ENCODE measurements at places on chromosomes 2 and 18.

GRCh38 chr2:128284037-128284441 is 34.6 kb downstream of the HS6ST1 start:
- no peak for DNase-seq

GRCh38 chr2:120669971-120670370 is 65.7 kb upstream of the GLI2 start:
- no peak for DNase-seq

DNA sequence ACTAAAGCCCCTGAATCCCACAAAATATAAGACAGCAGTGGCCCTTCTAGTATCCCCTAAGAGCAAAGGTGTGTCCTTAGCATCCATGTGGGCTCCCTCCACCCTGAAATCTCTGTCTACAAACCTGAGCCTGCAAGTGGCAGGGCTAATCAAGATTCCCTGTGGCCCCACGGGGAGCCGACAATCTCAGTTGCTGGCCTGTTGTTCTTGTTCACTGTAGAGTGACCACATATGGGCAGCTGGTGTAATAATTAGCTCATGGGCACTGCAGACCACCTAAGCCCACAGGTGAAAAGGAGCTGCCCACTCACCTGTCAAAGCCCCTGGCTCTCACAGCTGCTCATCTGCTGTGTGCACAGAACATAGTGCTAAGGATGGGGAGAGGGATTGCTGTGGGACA is 102.3 kb downstream of the MRO start:
- no peak for DNase-seq

DNA sequence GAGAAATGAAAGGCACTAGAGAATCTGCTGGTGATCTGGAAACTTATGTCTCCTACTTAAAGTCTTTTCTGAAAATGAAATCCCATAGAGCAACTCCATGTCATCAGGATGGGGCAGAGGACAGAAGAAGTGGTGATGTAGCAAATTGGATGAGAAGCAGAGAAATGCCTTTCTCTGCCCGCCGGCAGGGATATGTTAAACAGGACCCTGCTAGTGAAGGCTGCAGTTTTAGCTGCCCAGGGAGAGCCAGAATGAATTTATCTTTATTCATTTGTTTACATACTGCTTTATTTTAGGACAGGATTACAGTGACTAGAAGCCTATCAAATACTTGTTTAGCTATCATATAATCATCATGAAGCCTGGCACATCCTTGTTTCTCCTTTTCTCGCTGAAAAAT is 247.0 kb downstream of the DOK6 start:
- no peak for DNase-seq

- no peak for DNase-seq
Measured at GRCh38 chr2:85648619-85649018, 19.4 kb downstream of the SFTPB start.

DNA sequence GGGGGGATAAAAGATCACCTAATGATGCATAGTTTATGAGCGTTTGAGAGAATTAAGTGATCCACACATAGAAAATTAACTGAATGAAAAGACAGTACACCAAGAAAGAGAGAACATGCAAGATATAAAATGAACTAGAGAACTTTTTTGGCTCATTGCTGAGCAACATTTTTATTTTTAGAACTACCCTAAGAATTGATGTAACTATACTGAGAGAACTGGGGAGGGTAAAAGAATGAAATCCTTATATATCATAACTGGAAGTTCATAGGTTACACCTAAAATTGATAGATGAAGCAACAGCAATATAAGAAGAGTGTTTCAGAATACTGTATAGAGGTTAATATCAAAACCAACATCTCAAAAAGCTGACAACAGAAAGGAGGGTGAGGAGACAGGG is 55.6 kb downstream of the USP34 start:
- no peak for DNase-seq

GRCh38 chr2:72603481-72603880 is 222.4 kb downstream of the EXOC6B start:
- DNase-seq, result no peak

DNA sequence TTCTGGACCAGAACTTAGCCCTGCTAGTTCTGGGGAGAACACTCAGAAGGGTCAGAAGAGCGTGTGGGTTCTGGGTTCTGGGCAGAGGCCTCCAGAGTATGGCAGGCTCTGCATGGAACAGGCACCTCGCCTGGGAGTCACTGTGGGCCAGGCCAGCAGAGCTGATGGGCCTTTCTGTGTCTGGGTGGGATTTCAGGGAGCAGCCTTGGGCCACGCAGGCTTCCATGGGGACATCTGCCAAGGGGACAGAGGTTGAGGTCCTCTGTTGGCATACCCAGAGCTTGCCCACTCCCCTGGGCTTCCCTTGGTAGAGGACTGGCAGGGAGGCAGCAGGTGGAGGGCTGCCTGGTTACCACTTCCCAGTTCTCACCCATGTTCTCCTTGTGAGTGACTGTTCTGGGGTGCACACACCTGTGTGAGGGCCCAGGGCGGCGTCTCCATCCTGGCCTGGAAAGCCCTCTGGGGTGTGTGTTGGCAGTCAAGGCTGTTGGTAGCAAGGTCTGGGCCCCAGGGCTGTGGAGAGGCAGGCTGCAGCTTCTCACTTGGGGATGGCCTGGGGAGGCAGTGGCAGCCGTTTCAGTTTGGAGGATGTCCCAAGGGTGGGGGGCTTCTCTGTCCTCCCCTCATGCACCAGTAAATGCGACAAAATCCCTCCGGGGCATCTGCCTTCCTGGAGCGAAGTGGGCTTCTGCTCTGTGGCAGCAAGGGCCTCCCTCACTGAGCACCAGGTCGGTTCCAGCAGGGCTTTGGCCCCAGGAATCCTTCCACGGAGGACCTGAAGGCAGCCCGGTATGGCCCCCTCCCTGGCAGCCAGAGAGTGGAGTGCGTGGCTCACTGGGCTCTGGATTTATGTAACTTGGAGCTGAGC is 74.6 kb upstream of the HDAC4 start:
- DNase-seq, result no peak

DNA sequence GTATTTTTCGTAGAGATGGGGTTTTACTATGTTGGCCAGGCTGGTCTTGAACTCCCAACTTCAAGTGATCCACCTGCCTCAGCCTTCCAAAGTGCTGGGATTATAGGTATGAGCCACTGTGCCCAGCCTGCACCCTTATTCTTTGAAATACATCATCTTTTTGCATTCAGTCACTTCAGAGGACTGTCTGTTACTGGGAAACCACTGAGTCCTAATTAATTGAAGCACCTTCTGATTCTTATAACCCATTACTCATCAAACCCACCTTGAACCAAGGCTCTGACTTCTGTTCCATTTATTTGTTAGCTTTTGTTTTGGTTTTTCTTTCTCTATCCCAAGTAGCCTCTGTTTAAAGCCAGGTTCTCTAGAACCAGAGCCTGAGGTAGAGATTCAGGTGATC is 49.6 kb downstream of the CPO start:
- DNase-seq, result no peak

GRCh38 chr18:42486271-42486670 is 531.2 kb downstream of the PIK3C3 start:
- DNase-seq, result no peak

GRCh38 chr2:45578056-45578843 is 32.8 kb downstream of the SRBD1 start:
- DNase-seq, result no peak

- no peak for DNase-seq
Measured at GRCh38 chr2:129911363-129912065, 68.0 kb upstream of the RAB6C start.

DNA sequence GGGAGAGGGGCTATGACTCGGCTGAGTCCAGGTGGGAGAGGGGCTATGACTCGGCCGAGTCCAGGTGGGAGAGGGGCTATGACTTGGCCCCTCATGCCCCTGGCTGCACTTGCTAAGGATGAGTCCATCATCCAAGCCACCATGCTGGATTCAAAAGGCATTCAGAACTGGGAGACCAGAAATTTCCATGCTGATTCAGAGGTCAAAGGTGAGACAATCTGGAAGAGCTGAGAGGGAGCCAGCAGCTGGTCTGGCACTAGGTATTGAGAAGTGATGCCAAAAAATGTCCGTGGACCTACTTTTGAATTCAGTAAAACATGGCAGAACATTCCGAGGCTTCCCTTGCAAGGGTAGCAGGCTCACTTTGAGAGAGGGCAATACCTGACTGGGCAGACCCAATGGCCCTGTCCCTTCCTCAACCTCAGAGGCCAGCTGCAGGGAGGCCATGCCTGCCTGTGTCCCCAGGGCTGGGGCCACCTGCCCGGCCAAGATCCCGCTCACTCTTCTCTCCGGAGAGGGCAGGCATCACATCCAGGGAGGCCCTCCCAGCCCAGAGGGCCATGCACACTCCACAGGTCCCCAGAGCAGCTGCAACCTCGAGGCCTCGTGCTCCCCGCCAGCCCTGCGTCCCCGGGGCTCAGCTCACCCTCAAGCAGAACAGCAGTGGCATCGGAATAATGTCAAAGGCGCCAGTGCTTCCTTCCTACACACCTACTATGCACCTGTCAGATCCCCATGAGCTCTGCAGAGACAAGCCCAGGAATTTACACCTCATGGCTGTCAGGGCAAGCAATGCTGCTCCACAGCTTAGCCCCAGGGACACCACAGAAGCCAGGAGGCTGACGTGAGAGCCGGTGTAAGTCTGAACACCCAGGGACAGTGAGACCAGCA is 80.2 kb upstream of the GPC1 start:
- DNase-seq, result no peak

DNA sequence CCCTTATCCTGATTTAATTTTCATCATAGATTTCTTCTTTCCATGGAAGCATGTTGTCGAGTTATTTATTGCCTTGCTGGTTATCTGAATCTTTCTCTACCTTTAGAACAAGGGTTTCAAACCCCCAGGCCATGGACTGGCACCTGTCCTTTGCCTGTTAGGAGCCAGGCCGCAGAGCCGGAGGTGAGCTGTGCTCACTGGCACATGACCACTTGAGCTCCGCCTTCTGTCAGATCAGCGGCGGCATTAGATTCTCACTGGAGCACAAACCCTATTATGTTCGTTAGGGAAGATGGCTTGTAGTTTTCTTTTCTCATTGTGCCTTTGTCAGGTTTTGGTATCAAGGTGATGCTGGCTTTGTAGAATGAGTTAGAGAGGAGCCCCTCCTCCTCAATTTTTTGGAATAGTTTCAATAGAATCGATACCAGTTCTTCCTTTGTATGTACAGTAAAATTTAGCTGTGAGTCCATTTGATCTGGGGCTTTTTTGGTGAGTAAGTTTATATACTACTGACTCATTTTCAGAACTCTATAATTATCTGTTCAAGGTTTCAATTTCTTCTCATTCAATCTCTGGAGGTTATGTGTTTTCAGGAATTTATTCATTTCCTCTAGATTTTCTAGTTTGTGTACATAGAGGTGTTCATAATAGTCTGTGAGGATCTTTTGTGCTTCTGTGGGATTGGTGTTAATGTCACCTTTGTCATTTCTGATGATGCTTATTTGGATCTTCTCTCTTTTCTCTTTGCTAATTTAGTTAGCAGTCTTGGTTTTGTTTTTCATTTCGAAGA is 668.0 kb upstream of the FAM98A start:
- no peak for DNase-seq

- DNase-seq, result no peak
Measured at GRCh38 chr2:57890464-57890863, 156.1 kb upstream of the VRK2 start.

DNA sequence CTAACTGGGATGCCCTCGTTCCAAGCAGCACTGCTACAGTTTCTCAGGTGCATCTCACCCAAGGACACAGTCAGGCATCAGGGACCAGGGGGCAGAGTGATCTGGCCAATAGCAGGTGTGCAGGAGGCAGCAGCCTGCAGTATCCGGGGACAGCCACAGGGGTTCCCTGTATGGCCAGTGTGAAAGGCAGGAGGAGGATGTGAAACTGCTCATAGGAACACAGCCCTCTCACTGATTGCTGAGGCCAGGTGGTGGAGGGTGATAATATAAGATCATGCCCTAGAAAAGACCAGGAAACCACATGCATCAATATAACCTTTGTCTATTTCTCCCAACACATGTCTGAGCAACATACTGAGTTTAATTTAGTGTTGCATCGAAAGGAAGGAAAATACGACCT is 112.7 kb upstream of the TACR1 start:
- no peak for DNase-seq

DNA sequence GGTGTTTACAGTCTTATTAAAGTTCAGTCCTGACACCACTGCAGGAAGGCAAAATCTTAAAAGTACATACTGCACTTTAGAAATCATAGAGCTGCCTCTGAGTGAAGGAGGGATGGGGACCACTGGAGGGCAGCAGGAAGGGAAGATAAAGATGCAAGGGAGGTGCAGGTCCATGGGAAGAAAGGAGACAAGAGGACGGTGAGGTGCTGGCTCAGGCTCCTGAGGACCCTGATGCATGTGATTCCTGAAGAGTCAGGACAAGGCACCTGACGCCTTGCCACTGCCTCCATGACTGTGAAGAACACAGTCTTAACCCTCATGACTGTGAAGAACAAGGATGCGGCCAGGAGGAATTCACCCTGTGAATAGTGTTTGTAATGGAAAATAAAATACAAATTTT is 116.2 kb upstream of the NPAS2 start:
- DNase-seq, result no peak

DNA sequence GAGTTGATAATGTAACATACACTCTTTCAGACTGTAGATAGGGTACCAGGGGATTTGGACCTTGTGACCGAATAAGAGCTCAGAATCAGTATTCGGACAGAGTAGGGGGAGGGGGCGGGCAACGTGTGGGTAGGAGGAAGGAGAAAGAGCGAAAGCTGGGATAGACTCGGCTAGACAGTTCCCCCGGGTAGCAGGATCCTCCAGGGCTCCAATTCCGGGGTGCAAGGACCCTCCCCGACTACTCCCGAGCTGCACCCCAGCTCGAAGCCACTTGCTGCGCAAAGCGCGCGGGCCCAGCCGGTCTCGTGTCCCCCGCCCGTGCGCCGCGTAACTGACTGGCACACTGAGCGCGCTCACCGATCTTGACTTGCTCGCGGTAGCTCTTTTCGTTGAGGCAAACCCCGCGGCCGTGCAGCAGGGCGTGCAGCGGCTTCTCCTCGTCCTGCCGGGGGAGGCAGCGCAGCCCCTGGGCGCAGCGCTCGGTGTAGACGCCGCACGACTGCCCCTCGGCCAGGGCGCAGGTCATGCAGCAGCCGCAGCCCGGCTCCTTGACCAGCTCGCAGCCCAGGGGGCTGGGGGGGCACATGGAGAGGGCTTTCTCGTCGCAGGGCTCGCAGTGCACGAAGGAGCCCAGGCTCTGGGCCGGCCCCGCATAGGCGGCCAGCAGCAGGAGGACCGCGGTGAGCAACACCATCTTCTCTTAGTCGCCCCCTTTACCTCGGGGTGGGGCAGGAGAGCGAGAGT is 1.1 kb downstream of the IGFBP5 start:
- DNase-seq, result no peak

DNA sequence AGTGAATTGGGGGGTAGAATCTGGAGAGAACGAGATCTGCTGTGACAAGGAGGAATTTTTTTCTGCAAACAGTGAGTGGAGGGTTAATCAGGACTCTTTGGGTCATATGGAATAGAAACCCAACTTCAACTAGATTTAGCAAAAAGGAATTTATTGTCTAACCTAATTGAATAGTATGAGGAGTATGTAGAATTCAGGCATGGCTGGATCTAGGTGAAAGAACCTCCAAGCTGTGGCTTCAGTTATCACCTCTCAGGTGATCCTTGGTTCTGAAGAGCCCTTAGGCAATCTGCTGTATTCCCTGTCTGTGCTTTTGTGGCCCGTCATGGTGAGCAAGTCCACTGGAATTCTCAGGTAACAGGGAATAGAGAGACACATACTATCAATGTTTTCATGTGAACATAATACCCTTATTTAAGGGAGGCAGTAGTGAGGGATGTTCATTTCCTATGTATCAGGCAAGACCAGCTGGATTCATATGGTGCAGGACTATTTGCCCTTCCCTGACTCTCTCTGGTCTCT is 164.7 kb downstream of the ALPK2 start:
- DNase-seq, result no peak

GRCh38 chr2:200373973-200374416 is 67.5 kb downstream of the SPATS2L start:
- no peak for DNase-seq
